ENCODE measurements at places on chromosomes 7 and 10.
A peak's percentile ranks its signal among the peaks of the same experiment; 100 is the strongest.

DNA sequence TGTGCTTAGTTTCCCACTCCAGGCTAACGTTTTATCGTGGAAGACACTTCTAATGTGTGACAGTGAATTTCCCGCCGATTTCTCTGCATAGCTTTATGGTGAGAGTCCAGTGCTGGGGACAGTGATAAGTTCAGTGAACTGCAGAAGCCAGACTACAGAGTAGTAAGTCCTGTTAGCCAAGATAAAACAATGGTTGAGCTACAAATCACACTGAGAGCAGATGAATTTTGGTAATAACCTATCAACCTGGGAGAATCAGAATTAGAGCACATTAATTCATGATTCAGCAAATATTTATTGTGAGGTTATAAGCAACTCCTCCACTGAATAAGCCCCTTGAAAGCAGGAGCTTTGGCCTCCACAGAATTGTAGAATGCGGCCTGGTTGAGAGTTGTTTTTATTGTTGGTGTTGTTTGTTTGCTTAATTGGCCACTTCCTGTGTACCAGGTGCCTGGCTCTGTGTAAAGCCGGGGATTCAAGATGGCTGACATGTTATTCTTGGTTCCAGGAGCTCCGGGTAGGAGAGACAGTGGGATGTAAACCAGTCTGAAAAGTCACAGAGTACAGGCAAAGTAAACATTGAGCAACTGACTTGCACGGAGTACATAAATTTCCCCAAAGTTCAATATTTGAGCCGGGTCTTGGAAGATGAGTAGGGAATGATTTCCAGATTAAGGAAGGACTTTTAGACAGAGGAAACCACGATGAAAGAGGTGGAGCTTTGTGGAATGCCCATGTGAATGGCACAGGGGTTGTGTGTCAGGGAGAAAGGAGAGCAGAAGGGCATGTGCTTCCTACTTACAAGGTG, 112.7 kb downstream of the SNX10 start:
- no peak for DNase-seq

- no peak for DNase-seq
Observed at GRCh38 chr10:24887855-24888231, 64.6 kb downstream of the PRTFDC1 start.

GRCh38 chr10:11048707-11049278, 31.1 kb downstream of the CELF2 start:
- DNase-seq: no peak

- no peak for DNase-seq
Observed at GRCh38 chr10:23354630-23355279, 10.2 kb upstream of the C10orf67 start.

- no peak for DNase-seq
Observed at GRCh38 chr10:18158773-18159265, 18.6 kb downstream of the CACNB2 start.

DNA sequence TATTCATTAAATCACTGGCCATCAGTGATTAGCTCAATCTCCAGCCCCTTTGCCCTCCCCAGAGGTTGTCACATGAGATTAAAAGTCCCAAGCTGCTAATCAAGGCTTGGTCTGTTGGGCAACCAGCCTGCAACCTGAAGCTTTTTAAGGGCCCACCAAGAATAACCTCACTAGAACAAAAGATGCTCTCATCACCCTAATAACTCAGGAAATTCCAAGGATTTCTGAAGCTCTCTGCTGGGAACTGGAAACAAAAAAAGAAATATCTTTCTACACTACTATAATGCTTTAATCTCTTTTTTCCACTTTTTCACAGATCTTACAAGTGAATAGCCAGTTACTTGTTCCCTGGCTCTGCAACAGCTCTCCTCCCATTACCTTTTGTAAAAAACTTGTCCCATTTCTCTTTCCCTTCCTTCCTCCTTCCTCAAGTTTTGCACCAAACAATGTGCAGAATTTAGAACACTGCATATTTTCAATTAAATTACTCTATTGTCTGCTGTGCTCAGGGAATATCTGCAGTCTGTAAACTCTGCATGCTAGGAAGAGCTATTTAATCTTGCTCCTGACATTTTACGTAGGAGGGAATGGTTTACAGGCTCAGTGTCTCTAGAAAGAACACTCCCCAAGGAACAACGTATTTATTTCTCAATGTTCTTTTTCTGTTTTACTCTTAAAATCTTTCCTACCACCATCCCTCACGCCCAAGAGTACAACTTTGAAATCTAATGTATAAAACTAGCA, 169.1 kb downstream of the IMMP2L start:
- peak; percentile 30 for DNase-seq

- no peak for DNase-seq
Observed at GRCh38 chr10:70676511-70676910, 4.2 kb downstream of the ADAMTS14 start.

DNA sequence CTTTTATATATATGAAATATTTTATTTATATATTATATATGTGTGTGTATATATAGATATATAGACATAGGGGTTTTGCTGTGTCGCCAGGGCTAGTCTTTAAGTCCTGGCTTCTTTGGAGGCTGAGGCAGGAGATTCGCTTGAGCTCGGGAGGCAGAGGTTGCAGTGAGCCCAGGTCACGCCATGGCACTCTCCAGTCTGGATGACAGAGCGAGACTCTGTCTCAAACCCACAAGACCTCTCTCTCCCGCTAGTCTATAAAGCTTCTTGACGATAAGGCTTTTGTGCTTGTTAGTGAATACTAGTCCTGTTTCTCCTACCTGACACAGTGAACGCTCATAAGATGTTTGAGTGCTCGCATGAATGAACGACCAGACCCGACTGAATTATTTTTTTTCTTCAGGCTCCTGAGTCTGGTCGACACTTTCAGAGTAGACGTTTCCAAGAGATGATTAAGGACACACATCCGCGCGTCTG, 577 bp upstream of the DDX21 start:
- no peak for DNase-seq

GRCh38 chr7:111004310-111004901, 86.5 kb upstream of the LRRN3 start:
- no peak for DNase-seq
